ENCODE measurements at places on chromosomes 2 and 18.

- DNase-seq = no peak
Observed at GRCh38 chr2:54949431-54949830, 100.8 kb downstream of the RTN4 start.

GRCh38 chr2:232203936-232204335 is 174.6 kb upstream of the ALPP start:
- no peak for DNase-seq

GRCh38 chr2:44777036-44777435 is 164.5 kb upstream of the SIX3 start:
- DNase-seq = no peak

GRCh38 chr18:13568443-13569392 is 157.6 kb downstream of the FAM210A start:
- DNase-seq = no peak

DNA sequence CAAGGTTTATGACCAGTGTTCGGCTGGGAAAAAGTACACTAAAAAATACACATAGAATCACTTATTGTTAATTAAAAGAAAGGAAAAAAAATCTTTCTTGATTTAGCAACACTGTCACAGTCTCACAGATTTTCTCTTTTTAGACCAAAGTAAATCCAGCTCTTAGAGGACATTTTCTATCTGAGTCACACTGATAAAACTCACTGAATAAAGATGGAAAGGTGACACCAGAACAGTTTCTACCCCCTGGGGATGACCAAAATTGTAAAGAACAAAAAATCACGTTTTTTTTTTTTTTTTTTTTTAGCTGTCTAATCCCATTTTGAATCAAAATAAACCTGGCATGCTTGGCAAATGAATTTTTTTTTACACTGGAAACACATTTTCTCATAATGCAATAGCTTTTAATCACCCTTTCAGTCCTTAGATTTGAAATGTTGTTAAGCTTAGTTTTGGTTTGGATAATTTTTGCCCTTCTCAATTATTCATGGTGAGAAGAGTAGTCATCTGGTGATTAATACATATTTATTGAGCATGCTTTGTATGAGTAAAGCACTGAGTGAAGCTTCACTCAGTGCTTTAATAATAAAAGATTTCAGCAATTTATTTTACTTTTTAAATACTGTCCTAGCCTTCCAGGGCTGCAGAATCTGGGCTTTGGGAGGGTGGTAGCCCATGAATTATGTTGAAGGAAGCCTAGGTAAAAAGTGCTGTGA is 886.3 kb downstream of the SLC4A3 start:
- no peak for DNase-seq
